NCI-H2029 (cell line): ENCODE measurements at places on chromosomes 4 and X.

- no peak for DNase-seq
Observed at GRCh38 chr4:83153417-83153816, 38.9 kb upstream of the PLAC8 start.

DNA sequence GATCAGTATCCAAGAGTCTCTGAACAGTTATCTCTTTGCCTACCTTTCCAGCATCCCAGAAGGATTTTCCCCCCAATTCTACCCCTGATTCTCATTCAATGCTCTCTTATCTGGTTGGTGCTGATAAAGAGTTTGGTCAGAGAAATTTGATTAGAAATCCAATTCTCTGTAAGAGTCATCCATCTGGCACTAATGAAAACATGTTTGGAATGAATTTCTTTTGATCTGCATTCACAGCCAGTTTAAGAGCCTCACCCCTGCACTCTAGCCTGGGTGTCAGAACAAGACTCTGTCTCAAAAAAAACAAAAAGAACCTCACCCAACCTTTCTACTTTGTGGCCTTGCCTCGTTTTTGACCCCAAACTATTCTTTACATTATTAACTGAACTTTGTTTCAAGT is 122.1 kb downstream of the MANBA start:
- no peak for DNase-seq

- DNase-seq, result peak; percentile 42
Observed at GRCh38 chrX:103063191-103063845, 653 bp downstream of the BEX1 start.

DNA sequence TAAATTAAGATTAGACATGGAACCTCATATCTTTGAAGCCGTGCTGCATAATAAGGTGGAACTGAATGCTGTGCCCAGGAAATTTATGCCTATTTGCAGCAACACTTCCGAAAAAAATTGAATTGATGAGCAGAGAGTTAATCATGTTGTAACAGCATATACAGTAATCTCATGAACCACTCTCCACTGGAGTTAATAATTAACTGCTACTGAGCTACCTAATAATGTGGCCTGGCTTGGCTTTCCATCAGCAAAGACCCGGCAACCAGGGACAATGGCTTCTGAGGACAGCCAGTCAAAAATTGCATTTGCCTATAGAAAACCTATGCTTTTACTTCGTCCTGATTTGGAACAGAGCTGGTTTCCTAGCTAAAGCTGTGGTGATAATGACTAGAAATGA is 63.8 kb upstream of the GATB start:
- DNase-seq, result no peak

DNA sequence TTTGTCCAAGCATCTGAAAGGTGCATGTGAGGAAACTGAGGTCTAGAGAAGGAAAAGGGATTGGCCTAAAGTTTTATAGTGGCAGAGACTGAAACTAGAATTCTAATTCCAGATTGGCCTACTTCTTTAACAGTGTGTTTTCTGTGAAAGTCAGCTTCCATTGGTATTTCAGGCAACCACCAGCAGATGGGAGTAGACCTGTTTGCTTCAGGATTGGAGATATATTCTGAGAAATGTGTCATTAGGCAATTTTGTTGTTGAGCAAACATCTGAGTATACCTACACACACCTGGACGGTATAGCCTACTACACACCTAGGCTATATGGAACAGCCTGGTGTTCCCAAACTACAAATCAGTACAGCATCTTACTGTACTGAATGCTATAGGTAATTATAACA is 207.3 kb upstream of the RADX start:
- no peak for DNase-seq

- no peak for DNase-seq
Observed at GRCh38 chr4:76804096-76804495, 93.8 kb downstream of the SOWAHB start.

DNA sequence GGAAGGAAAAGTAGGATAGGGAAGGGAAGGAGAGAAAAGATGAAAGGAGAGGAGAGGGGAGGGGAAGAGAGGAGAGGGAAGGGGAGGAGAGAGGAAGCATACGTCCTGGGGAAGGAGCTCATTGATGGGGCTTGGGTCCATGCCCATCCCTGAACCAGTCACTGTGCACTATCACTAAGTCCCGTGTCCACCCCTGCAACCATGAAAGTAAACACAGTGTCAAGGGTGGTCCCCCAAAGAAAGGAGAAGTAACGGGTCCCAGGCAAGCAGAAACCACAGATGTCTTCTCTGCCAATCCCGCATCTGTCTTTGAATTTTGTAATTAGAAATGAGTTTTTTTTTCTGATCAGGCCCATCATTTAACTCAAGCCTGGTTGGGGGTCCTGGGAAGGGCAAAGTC is 55.2 kb downstream of the LGI2 start:
- DNase-seq, result no peak

DNA sequence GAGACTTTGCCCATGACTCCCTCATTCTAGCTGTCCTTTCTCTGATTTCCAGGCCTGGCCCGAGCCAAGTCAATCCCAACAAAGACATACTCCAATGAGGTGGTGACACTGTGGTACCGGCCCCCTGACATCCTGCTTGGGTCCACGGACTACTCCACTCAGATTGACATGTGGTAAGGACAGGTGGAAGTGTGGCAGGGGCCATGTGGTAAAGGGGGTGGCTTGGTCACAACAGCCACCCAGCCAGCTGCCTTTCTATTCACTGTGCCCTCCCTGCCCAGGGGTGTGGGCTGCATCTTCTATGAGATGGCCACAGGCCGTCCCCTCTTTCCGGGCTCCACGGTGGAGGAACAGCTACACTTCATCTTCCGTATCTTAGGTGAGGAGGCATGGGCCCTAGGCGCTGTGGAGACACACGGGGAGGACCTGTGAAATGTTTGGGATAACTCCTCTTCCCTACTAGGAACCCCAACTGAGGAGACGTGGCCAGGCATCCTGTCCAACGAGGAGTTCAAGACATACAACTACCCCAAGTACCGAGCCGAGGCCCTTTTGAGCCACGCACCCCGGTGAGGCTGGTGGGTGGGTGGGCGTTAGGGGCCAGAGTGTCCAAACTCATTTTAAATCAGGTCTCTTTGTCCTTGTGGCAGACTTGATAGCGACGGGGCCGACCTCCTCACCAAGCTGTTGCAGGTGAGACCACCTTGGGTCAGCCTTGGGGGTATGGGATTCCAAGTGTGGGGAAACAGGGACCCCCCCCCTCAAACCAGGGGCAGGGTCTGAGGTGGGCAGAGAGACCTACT is 6.1 kb upstream of the USP11 start:
- DNase-seq, result no peak

DNA sequence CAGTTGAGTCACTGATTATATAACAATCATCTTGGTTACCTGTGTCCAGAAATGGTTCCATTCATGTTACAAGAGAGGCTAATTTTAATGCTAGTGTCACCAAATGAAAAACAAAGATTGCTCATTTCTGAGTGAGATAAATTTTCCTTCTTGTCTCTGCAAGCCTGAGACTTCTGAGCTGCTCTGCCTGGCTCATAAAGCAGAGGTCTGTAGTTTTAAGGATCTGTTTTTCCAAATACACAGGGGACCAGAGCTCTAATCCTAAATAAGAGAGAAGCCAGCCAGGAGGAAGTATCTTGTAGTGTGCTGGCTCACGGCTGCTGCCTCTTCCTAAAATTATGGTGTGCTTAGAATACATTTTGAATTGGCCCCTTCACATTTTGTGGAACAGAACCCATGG is 42.6 kb downstream of the CLDN34 start:
- DNase-seq, result no peak

DNA sequence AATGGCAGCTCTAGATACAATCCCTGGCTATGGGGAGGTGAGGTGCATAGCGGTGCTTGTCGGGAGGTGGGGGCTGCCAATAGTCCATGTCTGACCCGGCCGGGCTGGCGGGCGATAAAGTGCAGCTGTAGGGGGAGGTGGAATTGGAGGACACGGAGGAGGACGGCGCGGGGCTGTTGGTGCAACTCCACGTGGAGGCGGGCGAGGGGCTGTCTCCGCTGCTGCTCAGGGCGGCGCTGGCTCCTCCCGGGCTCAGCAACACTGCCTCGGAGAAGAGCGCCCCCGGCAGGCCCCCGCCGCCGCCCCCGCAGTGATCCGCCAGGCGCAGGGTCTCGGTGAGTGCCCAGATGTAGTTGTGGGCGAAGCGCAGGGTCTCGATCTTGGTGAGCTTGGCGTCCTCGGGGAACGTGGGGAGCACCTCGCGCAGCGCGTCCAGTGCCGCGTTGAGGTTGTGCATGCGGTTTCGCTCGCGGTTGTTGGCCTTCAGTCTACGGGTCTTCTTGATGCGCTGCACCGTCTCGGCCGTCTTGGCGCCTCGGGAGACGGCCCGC is 1.3 kb downstream of the NEUROG2 start:
- DNase-seq, result no peak

GRCh38 chrX:17375367-17375636 is 302 bp downstream of the NHS start:
- no peak for DNase-seq

- no peak for DNase-seq
Observed at GRCh38 chrX:41507919-41508318, 60.8 kb downstream of the NYX start.

DNA sequence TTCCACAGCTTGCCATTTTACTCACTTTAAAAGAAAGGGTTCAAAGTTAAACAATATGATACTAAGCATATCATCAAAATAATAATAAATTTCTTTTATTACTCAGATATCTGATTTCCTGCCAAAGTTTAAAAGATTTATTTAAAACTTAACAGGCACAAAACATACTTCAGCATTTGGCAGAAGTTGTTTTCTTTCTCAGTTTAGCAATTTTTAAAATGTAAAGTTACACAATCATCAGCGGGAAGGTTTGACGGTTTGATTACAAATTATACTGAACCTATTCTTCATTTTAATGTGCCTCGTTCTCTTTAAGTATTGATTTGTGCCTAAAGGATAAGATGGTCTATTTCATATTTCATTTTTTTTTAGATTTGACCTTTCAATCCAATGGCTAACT is 227.2 kb downstream of the APBB2 start:
- no peak for DNase-seq

DNA sequence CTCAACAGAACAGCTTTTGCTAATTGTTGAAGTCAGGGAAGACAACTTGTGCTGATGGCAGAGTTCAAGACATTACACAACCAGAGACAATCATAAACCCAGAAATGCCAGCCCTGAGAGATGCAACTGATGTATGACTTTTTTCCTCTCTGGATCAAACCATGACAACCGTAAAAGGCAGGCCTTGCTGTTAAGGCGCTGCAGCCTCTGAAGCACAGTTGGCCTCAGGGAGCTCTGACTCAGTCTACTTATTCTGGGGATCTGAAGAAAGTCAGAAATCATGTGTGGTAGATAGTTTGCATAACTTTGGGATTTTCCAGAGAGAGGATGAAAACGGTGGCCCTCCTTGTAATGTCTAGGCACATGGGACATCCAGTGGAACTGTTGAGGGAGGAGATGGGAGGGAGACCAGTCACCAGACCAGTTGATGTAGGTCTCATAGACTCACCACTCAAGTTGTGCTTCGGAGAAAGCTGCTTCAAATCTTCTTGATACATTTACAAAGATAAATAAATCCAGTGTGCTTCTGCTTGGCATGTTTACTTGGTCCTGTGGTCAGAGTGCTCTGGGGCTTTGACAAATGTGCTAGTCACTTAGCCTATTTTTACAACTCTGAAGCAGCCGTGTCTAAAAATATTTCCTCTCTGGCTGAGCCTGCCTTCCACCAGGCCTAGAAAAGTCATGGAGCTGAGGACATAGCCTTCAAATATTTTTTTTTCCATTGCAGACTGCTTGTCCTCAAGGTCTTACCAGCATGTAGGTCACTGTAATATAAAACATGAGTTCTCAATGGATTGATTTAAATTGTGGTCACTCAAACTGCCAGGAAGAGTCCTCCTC is 7.5 kb downstream of the HADH start:
- no peak for DNase-seq

GRCh38 chrX:141669689-141670088 is 28.9 kb downstream of the SPANXD start:
- DNase-seq, result no peak

GRCh38 chr4:7530932-7531639 is 96.4 kb upstream of the PSAPL1 start:
- no peak for DNase-seq

- no peak for DNase-seq
Observed at GRCh38 chr4:82839624-82840023, 41.0 kb upstream of the SCD5 start.

GRCh38 chr4:115279330-115279729 is 165.9 kb upstream of the NDST4 start:
- DNase-seq, result no peak

DNA sequence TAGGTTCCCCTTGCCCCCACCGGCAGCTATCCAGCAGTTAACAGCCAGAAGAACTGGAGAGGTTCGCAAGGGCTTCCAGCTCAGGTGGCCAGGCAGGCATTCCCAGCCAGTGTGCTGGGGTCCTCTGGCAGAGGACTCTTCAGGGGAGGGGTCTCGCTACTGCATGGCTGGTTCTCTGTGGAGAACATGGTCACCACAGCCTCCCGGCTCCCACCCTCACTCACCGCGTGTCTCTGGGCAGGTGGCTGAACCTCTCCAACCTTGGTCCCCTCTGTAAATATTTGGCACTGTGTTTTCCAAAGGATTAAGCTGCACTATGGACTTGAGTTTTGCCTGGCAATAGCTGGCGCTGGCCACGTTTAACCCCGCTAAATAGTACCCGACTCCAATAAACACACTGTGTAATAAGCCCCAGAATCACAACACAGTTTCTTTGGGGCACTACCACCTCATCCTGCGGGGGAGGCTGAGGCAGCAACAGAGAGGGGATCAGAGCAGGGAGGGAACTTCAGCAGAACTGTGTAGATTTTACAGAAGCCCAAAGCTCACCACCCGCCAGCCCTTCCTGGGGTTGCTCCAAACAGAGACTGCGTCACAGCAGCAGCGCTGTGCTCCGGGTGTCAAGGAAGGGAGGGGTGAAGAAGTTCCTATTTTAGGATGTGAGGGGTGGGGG is 15.2 kb downstream of the BCOR start:
- DNase-seq, result no peak

DNA sequence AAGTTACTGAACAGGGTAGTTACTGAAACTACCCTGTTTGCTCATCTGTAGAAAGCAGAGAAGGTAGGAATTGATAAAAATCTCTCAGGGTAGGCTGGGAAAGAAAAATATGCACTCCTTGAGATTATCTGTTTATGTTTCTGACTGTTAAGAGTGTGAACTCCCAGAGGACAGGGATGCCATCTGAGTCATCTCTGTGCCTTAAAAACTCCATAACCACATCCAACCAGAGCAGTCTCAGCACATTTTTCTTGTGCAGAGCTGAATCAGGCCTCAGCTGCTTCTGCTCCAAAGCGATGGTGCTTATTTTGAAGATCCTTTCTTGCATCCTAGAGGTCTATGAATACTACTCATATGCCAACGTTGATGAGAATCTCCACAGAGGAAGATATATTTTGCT is 9.9 kb downstream of the CENPVL3 start:
- no peak for DNase-seq
